Activated T-cell treated with anti-CD3 and anti-CD28 coated beads, Interleukin-2, amount 50 U/mL, for 72 hours (primary cell): ENCODE measurements at places on chromosomes 7 and 10. TPM values are rescaled to one million over a fixed set of nuclear protein-coding genes. Genes with fewer than 3 reads are reported as not detected.

The OR6V1 gene
- total RNA-seq = not detected

The CLCN1 gene
- not detected for total RNA-seq

The FRMPD2 gene
- not detected for total RNA-seq

DNA sequence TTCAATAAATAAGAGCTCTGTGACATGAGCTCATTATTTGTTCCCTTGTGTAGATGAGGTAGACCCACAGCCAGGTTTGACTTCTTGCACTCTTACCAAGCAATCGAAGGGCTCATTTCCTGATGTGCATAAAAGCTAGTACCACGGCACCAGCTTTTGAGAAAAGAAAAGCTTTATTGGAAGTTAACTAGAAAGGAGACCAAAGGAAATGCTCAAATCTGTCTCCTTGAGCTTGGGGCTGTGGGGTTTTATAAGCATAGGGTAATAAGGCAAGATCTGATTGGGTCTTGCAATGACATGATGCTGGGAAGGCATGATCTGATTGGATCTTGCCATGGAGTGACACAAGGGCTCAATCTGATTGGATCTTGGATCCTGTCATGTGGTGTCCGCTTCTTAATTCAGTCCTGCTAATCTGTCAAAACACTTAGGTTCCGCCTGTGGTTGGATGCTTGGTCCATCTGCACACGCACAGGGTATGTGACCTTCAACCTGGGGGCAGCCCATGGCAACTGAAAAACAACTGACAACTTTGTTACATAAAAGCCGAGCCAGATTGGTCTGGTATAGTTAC, 47.8 kb upstream of the FRMD4A start:
- peaks cover 35% of the 10 kb centered on the region for H3K27me3 ChIP-seq
- peaks cover 38% of the 10 kb centered on the region for H3K4me1 ChIP-seq
- no peaks in the 10 kb centered on the region for H3K36me3 ChIP-seq
- no peak overlapping the region for H3K27ac ChIP-seq

The AOAH gene
- total RNA-seq = 23.5 TPM

The TMEM270 gene
- not detected for total RNA-seq

The CYP3A5 gene
- total RNA-seq = 0.36 TPM

The TBXAS1 gene
- total RNA-seq = 4.7 TPM

- H3K4me1 ChIP-seq = peaks cover 5% of the 10 kb centered on the region
- no peaks in the 10 kb centered on the region for H3K27me3 ChIP-seq
- DNase-seq = no peak
- no peak overlapping the region for H3K4me3 ChIP-seq
Measured at GRCh38 chr10:32033171-32033570, 23.1 kb downstream of the KIF5B start.

- H3K4me3 ChIP-seq = no peak overlapping the region
- no peak overlapping the region for H3K27ac ChIP-seq
- no peaks in the 10 kb centered on the region for H3K27me3 ChIP-seq
- H3K4me1 ChIP-seq = peaks cover 19% of the 10 kb centered on the region
- DNase-seq = no peak
Measured at GRCh38 chr7:106779877-106780276, 85.2 kb upstream of the PIK3CG start.

DNA sequence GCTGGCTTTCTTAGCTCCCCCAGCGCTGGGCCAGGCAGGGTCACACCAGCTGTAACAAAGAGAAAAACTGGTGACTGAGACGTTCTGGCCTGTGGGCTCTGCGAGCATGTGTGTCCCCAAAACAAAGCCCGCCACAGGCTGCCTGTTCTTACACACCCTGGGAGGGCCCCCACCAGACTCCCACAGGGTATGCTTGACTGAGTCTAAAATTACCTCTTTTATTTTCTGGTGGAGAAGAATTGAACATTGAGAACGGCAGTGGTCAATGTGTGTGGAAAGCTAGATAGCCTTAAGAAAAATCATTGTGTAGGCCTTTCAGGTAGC, 808 bp downstream of the C10orf71 start:
- H3K27ac ChIP-seq = no peak overlapping the region
- no peaks in the 10 kb centered on the region for H3K4me1 ChIP-seq
- no peak for DNase-seq
- no peak overlapping the region for H3K4me3 ChIP-seq

The NME8 gene
- total RNA-seq = not detected

DNA sequence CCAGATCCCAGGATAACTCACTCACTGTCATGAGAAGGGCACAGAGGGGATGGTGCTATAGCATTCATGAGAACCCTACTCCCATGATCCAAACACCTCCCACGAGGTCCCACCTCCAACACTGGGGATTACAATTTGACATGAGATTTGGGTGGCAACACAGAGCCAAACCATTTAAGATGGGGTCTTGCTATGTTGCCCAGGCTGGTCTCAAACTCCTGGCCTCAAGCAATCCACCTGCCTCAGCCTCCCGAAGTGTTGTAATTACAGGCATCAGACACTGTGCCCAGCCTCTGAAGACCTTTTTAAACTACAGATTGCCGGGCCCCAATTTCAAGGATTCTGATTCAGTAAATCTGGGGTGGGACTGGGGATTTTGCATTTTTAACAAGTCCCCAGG, 98.5 kb downstream of the BAMBI start:
- H3K4me3 ChIP-seq = no peak overlapping the region
- H3K4me1 ChIP-seq = peaks cover 5% of the 10 kb centered on the region
- H3K27ac ChIP-seq = no peak overlapping the region
- no peaks in the 10 kb centered on the region for H3K27me3 ChIP-seq
- DNase-seq = no peak
- peaks cover 3% of the 10 kb centered on the region for H3K36me3 ChIP-seq

DNA sequence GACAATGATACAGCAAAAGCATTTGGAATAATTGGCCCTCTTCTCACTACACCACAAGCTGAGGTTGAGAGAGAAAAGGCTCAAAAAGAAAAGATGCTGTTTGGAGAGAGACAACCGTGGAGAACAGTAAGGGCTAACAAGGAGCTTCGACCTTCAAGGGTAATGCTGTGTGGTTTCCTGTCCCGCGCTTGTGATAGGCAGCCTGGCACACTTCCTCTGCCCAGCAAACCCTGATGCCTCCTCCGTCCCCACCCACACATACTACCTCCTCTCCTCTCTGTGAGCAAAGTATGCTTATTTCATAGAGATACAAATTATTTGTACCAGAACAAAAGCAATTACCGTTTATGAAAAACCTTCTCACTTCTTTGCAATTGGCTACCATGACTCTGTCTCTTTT, 755.4 kb downstream of the KCNMA1 start:
- no peak overlapping the region for H3K27ac ChIP-seq
- H3K27me3 ChIP-seq = peaks cover 16% of the 10 kb centered on the region
- H3K36me3 ChIP-seq = no peaks in the 10 kb centered on the region
- DNase-seq = no peak

- no peak overlapping the region for H3K27ac ChIP-seq
- H3K4me1 ChIP-seq = no peaks in the 10 kb centered on the region
- DNase-seq = no peak
Measured at GRCh38 chr7:77316219-77316978, 99.8 kb downstream of the GSAP start.

DNA sequence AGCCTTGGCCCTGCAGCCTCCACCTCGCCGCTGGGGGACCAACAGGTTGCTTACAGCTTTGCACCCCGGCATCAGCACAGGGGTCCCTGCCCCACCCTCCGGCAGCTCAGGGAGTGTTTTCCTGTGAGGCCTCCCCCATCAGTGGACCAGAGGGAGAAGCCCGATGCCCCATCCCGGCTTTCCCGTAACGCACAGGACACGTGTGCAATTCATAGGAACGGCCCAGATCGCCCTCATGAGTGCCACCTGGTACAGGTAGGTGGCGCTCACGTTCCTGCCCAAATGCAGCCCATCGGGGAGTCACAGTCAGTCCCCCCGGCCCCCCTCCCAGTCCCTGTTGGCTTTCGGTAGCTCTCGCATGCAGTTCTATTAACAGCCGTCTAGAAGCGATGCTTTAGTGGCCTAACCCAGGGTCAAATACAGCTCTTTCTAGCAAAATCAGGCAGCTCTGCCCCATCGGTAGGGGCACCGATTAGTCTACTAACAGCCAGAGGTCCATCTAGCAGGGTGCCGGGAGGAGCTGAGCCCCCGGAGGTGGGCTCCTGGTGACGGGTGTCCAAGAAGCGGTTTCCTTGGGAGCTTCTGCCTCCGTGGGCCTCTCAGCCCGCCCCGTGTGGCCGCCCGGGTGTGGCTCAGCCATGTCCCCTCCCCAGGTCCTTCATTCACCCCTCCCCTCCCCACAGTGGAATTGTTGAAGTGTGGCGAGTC, 48.4 kb upstream of the GTF2IRD1 start:
- H3K4me1 ChIP-seq = no peaks in the 10 kb centered on the region
- no peak for DNase-seq
- H3K27ac ChIP-seq = no peak overlapping the region
- H3K4me3 ChIP-seq = no peak overlapping the region
- H3K27me3 ChIP-seq = no peaks in the 10 kb centered on the region

GRCh38 chr10:100334762-100335161, 4.7 kb upstream of the PKD2L1 start:
- no peak overlapping the region for H3K4me3 ChIP-seq
- H3K4me1 ChIP-seq = no peaks in the 10 kb centered on the region
- peaks cover 9% of the 10 kb centered on the region for H3K27me3 ChIP-seq
- H3K36me3 ChIP-seq = no peaks in the 10 kb centered on the region
- no peak overlapping the region for H3K27ac ChIP-seq

The RSPH10B2 gene
- not detected for total RNA-seq

The IKZF1 gene
- 504 TPM for total RNA-seq

DNA sequence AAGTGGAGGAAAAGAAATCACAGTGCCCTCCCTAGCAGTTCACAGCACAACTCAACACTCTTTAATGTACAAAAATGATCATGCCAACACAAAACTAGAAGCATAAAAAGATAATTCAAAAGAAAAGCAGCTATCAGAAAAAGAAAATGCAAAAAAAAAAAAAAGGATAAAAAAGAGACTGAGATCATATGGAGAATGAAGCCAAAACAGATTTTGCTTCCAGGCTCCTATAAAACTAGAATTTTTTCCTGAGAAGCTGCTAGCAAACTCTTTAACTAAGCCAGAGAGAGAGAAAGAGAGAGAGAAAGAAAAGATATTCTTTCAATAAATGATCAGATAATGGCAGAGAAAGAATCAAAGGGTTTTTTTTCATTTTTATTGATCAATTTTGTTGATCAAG, 288.0 kb upstream of the ANKRD30A start:
- DNase-seq = no peak
- no peak overlapping the region for H3K4me3 ChIP-seq
- no peaks in the 10 kb centered on the region for H3K4me1 ChIP-seq
- H3K27ac ChIP-seq = no peak overlapping the region
- no peaks in the 10 kb centered on the region for H3K27me3 ChIP-seq

The RADIL gene
- total RNA-seq = 0.50 TPM

- H3K27me3 ChIP-seq = no peaks in the 10 kb centered on the region
- DNase-seq = no peak
- no peak overlapping the region for H3K4me3 ChIP-seq
- H3K4me1 ChIP-seq = no peaks in the 10 kb centered on the region
Measured at GRCh38 chr10:114990586-114990985, 52.6 kb downstream of the TRUB1 start.

GRCh38 chr7:154785898-154786297, 217.0 kb downstream of the PAXIP1 start:
- H3K27me3 ChIP-seq = peaks cover under 1% of the 10 kb centered on the region
- no peaks in the 10 kb centered on the region for H3K4me1 ChIP-seq
- H3K4me3 ChIP-seq = no peak overlapping the region
- no peak for DNase-seq
- no peak overlapping the region for H3K27ac ChIP-seq

DNA sequence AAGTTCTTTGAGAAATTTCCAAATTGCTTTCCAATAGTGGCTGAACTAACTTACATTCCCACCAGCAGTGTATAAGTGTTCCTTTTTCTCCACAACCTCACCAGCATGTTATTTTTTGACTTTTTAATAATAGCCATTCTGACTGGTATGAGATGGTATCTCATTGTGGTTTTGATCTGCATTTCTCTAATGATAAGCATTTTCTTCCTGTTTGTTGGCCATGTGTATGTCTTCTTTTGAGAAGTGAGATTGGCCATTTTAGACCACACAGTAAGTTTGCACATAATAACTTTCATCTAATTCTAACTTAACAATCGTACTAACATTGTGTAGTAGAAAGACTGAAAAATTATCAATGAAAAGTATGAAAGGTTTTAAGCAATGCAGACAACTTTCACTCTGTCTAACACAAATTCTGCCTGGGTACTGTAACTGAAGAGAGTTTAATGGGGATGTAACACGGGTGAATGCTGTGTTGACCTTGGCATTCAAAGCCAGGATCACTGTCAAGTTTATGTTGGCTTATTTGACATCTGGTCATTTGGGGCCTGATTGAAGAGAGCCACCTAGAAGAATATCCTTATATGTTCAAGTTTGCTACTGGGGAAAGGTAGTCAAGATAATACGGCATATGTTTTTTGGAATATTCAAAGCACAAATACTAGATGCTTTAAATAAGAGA, 50.4 kb downstream of the FAM171A1 start:
- peaks cover 14% of the 10 kb centered on the region for H3K4me1 ChIP-seq
- DNase-seq = no peak
- no peak overlapping the region for H3K27ac ChIP-seq
- no peaks in the 10 kb centered on the region for H3K36me3 ChIP-seq

GRCh38 chr10:121511943-121512342, 86.3 kb downstream of the FGFR2 start:
- H3K4me1 ChIP-seq = no peaks in the 10 kb centered on the region
- no peak for DNase-seq
- H3K4me3 ChIP-seq = no peak overlapping the region
- no peaks in the 10 kb centered on the region for H3K36me3 ChIP-seq
- H3K27me3 ChIP-seq = no peaks in the 10 kb centered on the region

DNA sequence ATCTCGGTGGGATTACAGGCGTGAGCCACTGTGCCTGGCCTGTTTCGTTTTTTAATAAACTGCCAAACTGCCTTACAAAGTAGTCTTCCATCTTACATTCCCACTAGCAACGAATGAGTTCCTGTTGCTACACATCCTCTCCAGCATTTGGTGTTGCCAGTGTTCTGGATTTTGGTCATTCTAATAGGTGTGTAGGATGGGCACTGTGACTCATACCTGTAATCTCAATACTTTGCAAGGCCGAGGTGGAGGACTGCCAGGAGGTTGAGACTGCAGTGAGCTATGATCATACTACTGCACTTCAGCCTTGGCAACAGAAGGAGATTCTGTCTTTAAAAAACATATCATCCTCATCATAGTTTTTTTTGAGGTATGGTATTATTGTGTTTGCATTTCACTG, 21.4 kb upstream of the RSBN1L start:
- no peak for DNase-seq
- no peak overlapping the region for H3K4me3 ChIP-seq
- H3K36me3 ChIP-seq = no peaks in the 10 kb centered on the region
- no peak overlapping the region for H3K27ac ChIP-seq
- H3K4me1 ChIP-seq = no peaks in the 10 kb centered on the region

DNA sequence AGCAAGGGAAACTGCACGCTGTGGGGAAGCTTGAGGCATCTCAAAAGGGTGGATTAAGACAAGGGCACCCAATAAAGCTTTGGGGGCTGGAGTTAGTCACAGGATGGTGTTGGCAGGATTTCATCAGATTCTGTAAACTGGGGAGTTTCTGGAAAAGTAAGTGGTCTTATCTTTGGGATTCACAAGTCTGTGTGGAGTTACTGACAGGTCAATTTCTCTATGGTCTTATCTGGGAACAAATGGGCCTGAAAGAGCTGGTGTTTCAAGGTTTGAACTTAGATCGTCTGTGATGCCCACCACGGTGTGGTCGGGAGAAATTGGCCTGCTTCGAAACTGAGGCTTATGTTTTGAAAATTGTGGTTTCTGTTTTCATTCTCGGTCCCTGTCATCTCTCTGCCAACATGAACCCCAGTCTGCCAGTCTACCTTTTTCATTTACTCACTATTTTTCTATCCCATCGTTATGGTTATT, 23.8 kb upstream of the AOAH start:
- H3K27me3 ChIP-seq = peaks cover 14% of the 10 kb centered on the region
- H3K36me3 ChIP-seq = peaks cover 1% of the 10 kb centered on the region
- peaks cover 41% of the 10 kb centered on the region for H3K4me1 ChIP-seq
- peak overlapping the region; percentile 37 for H3K4me3 ChIP-seq
